ENCODE measurements at places on chromosomes 7 and 10.

DNA sequence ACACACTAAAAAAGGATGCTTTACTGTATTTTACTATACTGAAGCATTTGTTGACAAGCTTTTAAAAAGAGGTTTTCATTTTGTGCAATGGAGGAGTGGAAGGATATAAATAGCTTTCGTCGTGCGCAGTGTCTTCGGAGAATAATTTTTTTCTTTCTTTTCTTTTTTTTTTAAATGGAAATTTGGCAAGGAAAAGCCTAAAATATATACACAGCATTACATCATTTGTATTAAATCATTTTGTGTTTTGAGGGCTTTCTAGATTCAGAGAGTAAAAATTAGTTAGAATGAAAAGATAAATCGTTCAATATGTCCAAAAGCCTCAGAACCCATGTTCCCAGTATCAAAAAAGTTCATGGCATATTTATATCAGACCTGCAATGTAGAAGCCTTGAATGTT is 150.2 kb upstream of the FERD3L start:
- DNase-seq: no peak

DNA sequence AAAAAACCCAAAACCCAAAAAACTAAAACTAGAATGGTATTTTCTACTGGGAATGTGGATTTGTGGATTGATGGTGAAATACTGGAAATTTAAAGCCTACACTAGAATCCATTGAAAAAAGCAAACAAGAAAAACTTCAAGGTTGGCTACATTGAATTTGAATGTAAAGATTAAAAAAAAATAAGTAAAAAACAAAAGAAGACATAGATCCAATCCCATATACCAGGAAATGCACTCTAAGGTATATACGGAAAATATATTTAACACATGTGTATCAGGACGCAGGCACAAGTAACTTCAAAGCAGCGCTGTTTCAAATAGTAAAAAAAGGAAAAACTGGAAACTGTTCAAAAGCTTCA is 754 bp upstream of the BBS9 start:
- DNase-seq: no peak

GRCh38 chr7:80882213-80882801 is 36.5 kb downstream of the SEMA3C start:
- DNase-seq: no peak

GRCh38 chr10:8402576-8402975 is 348.1 kb downstream of the GATA3 start:
- no peak for DNase-seq
